ENCODE measurements at places on chromosomes 11 and 22.

GRCh38 chr11:119320776-119321524 lies 4.0 kb upstream of the MCAM start:
- DNase-seq = no peak

GRCh38 chr11:65501186-65501471 lies 2.3 kb downstream of the MALAT1 start:
- no peak for DNase-seq

- DNase-seq = no peak
These were observed at the start of gene SEC14L2 for GRCh38 chr22:30396871-30397655. SEC14L2 (plus strand) TSS chr22:30397018; CDS start chr22:30397117, 99 bp downstream.

GRCh38 chr22:39418696-39419095 lies 19.1 kb downstream of the TAB1 start:
- no peak for DNase-seq

DNA sequence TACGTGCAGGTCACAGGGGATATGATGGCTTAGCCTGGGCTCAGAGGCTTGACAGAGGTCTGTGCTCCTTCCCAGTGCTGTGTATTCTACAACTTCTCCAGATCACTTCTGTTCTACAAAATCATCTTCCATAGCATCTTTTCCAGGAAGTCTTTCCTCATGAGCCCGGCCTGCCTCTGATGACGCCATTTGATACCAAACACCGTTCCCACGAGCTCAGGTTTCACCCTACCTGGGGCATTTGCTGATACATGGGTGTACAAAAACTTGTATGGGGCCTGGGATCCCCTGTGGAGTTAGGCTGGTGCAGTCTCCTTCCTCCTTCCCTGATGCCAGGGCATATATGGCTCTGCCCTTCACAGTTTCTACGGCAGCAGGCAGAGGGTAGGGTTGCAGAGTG lies 78.7 kb downstream of the NECTIN1 start:
- no peak for DNase-seq

DNA sequence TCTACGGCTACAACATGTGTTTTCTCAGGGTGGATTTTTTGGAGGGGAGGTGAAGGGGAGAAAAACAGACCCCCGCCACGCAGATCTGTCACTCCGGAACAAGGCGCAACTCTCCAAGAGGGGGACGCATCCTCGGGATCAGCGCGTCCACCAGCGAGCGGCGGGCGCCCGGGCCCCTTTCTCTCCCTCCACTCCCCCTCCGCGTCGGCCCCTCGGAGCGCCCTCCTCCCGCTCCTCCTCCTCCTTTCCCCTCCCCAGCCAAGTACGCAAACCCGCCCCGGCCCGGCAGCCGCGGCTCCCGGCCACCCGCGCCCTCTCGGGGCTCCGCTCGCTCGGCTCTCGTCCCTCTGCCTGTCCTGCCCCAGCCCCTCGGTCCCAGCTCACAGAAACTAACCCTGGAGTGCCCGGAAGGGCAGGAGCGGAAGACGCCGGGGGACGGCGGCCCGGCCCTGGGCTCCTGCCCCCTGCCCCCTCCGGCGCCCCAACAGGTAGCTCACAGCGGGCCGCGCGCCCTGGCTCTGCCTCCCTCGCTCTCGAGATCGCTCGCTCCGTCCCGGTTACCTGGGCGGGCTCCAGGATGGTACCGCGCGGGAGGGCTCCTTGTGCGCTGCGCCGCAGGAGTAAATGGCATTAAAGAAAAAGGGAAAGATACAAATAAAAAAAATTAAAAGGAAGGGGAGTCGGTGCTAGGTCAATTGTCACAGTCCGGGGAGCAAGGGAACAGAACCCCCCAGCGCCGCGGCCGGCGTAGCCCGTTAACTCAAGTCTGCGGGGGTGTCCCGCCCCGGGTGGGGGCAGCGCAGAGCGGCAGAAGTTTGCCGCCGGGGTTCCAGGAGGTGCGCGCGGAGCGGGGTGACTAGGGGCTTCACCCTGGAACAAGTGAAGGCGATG lies 131.4 kb upstream of the C11orf58 start:
- no peak for DNase-seq

DNA sequence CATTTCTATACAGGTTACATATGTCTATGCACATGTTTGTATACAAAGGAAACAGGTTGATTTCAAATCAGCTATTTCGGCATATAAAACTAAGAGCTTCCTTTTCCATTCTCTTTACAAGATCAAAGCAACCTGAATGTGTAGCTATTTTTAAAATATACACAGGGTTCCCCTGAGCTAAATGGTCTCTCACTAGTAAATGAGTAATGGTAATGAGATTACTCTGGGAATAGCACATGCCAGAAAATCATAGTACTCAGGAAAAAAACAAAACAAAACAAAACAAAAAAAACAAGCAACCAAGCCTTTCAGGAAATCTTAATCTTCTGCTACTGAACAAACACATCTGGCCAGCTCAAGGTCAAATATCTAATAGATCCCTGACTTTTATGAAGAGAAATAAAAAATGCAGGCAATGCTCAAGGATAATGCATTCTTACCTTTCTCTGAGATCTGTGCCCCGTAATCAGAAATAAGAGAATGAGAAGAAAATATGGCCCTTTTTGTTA lies 156.6 kb upstream of the POU2AF2 start:
- no peak for DNase-seq

DNA sequence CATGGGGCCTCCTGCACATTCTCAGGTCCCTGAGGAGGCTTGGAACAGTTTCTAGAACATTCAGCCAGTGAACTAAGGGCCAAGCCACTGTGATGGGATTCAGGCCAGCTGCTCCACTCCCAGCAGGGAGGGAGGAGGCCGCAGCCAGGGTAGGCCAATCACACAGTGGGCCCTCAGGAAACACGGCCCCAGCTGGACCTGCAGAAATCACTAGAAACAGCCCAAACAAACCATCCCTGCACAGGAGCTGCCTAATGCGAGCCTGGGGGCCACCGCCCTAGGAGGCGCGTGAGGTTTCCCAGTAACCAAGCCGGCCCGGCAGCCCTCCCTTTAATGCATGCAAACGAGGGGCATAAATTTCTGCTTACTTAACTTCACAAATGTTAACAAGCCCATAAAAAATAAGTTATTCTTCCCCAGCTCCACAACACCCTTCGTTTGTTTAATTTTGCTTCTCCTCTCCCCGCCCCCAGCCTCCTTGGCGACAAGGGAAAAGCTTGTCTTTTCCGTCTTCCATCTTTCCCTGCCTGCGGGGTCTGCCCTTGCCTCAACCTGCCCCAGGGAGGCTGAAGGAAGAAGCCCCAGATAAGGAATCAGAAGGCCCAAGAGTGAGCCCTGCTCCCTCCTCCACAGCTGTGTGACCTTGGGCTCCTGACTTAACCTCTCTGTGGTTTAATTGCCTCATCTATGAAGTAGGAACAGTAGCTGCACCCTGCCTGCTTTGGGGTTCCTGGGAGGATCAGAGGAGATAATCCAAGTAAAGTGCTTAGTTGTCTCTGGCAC lies 25.7 kb downstream of the ELFN2 start:
- DNase-seq = no peak

DNA sequence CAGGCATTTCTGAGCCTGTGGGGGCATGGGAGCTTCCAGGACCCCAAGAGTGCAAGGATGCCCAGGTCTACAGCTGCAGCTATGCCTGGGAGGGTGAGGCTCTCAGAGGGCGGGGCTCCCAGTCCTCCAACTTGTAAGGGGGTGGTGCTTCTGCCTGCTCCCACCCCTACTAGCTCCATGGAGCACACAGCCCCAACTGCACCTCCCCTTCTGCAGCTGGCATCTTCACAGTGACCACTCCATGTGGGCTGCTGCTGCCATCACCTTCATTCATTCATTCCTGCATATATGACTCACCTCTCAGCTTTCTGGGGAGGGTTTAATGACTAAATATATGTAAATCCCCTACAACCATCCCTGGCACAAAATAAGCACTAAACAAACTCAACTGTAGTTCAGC lies 43.8 kb downstream of the CHST1 start:
- no peak for DNase-seq

DNA sequence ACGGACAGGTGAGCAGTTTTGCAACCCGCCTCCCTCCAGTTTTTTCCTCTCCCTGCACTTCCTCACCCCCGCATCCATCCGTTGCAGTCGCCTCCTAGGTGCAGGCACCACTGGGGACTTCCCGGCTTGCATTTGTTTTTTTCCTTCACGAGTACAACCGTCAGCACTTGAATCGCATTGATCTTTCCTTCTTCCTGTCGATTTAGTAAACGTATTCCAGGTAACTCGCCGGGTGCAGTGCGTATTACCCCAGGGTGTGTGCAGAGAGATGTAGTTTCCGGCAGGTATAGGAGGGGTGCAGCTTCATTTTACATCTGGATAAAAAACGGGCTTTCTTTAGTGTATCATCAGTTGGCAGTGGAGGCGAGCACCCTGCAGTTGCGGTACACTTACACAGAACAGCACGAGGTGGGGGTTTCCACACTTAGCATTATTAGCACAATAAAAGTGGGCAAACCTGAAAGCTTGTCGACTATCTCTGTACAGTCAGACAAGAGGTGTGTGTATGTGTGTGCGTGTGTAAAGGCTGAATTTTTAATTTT lies at the start of gene SORL1-AS1:
SORL1-AS1 (minus strand) TSS at position 359 of the 542 bp plus-strand sequence.
- no peak for DNase-seq

DNA sequence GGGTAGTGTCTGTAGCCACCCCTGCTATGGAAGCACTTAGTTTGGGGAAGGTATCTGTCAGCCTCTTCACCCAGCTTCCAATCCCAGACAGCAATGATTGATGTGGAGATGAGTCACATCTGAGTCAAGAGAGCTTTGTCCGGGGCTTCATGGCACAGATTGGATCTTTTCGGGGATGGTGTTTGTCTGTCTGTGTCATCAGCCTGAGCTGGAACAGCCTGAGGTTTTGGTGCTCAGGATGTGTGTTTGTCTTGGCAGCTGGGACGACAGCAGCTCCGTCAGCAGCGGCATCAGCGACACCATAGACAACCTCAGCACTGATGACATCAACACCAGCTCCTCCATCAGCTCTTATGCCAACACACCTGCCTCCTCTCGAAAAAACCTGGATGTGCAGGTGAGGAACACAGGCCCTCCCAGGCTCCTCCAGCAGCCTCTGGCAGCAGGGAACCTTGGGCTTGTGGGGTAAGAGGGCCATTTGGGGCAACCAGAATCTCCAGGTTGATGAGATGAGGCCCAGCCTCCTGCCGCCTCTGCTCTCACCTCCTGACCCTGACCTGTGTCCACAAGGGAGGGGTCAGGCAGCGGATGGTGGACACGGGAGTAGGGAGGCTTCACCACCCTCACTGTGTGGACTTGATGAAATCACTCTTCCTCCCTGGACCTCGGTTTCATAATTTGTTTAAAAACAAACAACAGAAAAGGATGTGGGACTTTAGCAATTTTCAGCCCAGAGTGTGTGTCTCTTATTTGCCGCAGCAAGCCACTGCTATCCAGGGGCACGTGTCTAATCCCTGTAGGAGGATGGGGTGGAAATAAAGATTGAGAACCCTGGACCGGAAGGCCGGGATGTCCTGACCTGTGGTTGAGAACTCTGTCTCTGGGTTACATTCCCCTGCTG lies 124.3 kb downstream of the DBX1 start:
- DNase-seq = no peak

DNA sequence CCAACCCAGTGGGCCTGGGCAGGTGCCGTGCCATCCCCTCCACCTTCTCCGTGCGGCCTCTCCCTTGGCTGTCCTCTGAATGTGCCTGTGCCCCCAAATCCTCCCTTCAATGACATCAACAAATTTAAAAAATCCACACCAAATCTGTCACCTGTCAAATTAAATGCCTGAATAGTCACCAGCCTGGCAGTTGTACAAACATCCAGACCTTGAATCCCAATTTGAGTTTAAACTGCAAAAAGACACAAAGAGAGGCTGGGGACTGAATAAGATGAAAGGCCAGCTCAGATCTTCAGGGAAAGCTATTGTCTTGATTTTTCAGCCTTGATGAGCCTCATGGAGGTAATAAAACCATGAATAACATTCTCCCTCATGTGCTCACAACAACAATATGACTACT lies 194.7 kb downstream of the KIRREL3 start:
- DNase-seq = no peak

GRCh38 chr11:128240546-128240945 lies 346.8 kb downstream of the ETS1 start:
- no peak for DNase-seq

DNA sequence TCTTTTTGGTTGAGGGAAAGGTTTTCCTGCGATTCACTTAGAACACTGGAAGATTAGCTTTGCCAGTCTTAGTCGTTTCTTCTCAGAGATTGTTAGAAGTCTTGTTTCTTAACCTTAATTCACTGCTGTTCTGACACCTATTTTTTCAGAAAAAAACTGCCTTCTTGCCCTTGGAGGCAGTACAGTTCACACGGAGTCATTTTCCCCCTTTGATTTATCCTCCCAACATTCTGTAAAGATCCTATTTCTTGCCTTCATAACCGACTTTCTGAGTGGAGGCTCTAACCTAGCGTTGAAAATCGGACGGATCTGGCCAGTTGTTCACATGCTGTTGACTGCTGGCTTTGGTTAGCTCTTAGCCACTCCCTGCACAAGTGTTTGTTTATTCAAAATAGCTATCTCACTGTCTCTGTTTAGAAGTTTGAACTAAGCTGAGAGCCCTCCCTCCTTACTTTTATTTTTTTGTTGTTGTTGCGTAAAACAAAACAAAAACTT lies 737 bp downstream of the BCL2L13 start:
- no peak for DNase-seq

DNA sequence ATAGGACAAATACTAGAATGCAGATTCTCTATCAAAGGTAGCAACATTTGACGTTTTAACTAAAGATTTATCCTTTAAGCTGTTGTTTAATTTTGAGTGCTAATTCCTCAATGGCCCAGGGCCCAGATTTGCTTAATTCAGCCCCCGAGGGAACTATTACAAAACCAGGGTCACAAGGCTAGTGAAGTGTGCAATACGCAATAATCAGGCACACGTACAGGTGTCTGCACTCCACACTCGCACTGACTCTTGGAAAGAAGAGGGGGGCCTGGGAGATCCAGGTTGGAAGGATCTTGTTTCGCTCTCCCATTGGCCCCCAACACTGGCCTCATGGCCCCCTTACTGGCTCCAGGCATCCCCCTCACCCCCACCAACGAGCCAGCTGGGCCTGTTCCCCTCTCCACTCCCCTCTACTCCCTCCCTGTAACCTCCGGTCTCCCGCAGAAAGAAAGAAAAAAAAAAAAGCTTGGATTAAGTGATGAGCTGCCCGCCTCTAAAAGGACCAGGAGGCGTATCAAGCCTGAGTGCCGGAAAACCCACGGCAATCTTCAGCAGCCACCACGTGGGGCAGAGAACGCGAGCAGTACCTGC lies 2.2 kb upstream of the KIRREL3 start:
- no peak for DNase-seq

All from iPS DF 19.7 (cell line).